Activated T-helper 2 cell treated with anti-CD3 and anti-CD28 coated beads, Interferon-gamma antibody, Interleukin-2, Interleukin-4, amounts not matched to agents 10 μg/mL and 5 μg/mL and 100 μg/mL, durations not matched to agents 14 hours and 24 hours and 36 hours (primary cell): ENCODE measurements at places on chromosomes 5 and 9.
A peak's percentile ranks its signal among the peaks of the same experiment; 100 is the strongest.

GRCh38 chr5:151295138-151295537 is 8.4 kb downstream of the SLC36A3 start:
- DNase-seq, result no peak

- no peak for DNase-seq
Measured at GRCh38 chr5:84688566-84688965, 303.9 kb upstream of the EDIL3 start.

DNA sequence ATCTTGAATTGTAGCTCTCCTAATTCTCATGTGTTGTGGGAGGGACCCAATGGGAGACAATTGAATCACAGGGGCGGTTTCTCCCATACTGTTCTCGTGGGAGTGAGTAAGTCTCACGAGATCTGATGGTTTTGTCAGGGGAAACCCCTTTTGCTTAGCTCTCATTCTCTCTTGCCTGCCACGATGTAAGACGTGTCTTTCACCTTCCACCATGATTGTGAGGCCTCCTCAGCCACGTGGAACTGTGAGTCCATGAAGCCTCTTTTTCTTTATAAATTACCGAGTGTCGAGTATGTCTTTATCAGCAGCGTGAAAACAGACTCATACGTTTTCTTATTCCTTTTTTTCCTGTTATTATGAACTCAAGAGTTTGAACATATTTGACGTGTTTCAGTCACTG is 39.1 kb downstream of the RETREG1 start:
- no peak for DNase-seq

GRCh38 chr9:8229226-8229625 is 429.6 kb upstream of the DMAC1 start:
- no peak for DNase-seq

GRCh38 chr5:95846554-95847260 is 24.2 kb upstream of the GLRX start:
- DNase-seq, result peak; percentile 47

DNA sequence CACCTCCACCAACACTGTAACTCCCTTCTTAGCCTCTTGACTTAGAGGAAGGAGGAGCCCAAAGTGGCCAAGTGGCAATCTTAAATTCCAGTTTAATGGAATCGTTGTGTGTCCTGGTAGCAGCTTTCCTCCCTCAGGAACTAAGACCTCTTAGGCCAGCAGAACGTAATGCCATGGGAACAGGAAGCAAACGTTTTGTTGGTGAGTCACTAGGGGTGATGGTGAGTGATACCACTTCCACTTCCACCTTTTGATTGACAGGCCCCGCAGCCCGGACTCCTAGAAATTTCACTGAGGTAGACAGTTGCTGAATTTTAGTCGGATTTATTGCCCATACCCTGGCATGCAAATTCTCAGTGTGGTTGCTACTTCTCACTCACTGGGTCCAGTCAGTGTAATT is 94.2 kb upstream of the FBN2 start:
- no peak for DNase-seq

GRCh38 chr9:35669331-35670145 is 4.2 kb upstream of the CA9 start:
- no peak for DNase-seq

DNA sequence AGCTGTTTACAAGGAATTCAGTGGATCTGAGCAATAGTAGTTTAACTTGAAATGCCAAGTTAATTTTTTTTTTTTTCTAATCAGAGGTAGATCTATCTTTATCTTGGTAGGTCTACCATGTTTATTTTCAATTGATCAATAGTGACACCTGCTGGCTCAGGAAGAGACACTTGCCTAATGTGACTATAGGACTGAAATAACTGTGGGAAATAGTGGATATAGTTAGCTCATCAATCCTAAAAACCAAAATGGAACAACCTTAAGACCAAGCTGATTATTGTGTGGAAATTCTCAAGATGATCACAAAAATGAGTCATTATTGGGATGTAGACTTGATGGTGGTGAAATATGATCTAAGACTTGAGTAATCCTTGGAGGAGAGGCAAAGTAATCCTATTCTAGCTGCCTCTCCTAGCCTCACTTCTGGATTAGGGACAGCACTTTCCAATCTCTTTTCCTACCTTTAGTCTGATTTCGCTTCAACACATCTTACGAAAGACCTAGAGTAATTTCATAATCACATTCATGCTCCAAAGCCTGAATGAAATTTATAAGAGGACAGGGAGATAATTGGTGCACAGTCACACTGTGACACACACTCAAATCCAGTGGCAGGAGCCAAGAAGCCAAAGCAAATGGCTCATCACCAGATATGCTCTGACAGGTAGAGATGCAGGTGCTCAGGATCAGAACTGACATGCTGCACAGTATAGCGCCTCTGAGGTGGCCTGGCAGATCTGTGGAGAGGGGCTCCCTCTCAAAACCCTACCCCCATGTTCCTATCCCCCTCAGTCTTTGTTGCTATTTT is 156.3 kb downstream of the HMHB1 start:
- DNase-seq, result no peak

DNA sequence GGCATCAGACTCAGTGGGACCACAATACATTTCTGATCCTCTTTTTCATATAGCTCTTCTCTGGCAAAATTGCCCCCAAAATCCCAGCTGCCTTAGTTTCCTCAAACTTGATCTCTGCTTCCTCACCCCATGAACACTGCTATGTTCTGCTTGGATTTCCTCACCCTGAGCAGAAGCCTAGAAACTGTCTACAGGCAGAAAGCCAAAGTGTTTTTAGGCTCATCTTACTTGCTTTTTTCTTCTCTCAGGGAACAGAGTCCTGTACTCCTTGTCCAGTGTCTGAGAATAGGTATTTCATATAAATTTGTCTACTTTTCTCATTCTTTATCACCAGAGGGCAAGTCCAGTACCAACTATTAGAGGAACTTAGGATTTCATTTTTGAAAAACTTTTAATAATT is 21.5 kb upstream of the UBAP1 start:
- DNase-seq, result no peak
